ENCODE measurements at places on chromosomes 5 and 9.
A peak's percentile ranks its signal among the peaks of the same experiment; 100 is the strongest.

DNA sequence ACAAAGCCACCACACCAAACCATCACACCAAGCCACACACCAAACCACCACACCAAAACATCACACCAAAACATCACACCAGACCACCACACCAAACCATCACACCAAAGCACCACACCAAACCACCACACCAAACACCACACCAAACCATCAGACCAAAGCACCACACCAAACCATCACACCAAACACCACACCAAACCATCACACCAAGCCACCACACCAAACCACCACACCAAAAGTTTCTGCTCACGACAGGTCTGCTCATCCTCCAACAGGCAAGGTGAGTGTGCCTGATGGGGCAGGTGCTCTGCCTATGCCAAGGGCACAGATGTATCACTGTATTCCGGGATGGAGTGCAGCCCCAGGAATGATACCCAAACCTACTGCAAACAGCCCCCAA, 87.9 kb upstream of the FSTL4 start:
- DNase-seq: no peak

GRCh38 chr9:128882677-128883603, 1.0 kb downstream of the LRRC8A start:
- DNase-seq: peak; percentile 56

- DNase-seq: no peak
Observed at GRCh38 chr9:90064971-90065370, 460.2 kb downstream of the GADD45G start.

DNA sequence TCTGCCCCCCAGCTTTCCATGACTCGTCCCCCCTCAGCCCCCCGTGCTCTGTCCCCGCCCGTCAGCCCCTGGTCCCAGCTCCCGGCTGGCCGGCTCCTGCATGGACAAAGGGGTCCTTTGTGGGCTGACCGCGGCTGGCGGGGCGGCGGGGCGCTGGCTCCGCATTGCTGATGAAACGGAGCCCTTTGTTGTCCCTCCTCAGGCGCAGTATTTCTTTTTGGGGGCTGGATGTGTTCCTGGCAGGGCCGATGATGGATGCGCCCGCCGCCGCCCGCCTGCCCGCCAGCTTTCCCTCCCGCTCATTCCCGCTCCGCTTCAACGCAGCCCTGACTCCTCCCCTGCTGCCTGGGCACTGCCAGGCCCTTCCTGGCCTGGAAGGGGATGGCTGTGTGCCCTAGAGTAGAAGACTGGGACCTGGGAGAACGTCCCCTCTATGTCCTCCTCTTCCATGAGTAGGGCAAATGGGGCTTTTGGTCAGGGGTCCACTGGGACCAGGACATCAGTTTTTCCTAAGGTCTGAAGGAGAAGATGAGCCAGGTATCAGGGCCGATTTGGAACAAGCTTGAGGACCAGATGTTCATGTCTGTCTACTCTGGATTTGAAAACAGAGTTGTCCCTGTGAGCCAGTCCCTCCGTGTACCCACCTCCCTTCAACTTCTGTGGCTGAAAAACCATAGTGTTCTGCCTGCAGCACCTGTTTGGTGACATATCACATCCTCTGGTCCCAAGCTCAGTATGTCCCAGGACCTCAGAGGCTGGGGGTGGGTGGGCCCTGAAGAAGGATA, 29.0 kb downstream of the CXXC5 start:
- no peak for DNase-seq

DNA sequence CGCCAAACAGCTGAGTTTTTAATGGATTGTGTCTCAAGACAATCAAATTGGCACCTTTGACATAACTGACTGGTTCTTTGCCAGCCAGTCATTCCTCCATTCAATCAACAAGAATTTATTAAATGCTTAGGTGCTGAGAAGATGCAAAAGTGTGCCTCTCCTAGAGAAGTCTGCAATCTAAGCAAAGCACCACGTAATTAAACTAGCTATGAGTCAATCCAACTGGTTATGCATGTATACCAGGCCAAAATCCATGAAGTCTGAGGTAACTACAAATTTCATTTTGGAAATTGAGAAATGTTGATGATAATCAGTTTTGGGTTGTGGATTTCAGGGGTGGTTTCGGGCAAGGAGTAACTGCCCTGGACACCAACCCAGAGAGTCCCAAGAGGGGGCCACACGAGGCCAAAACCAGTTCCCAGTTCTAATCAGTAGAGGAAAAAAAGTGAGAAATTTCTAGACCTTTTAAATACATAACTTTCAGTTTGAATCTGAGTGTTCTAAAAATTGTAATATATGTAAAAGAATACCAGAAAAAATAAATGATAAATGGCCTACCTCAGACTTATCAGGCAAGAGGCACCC, 92.6 kb downstream of the EFNA5 start:
- no peak for DNase-seq

- DNase-seq: no peak
Observed at GRCh38 chr5:29662876-29663275, 1530.6 kb upstream of the CDH6 start.

- no peak for DNase-seq
Observed at GRCh38 chr5:131260895-131261294, 3.0 kb upstream of the CDC42SE2 start.

- DNase-seq: no peak
Observed at GRCh38 chr5:156479849-156480248, 152.9 kb downstream of the SGCD start.

- DNase-seq: no peak
Observed at GRCh38 chr5:15564523-15564922, 64.5 kb downstream of the FBXL7 start.

GRCh38 chr5:169826618-169827017, 153.7 kb downstream of the INSYN2B start:
- DNase-seq: peak; percentile 46
